ENCODE measurements at places on chromosomes 6 and 20.

GRCh38 chr6:75863001-75863400 lies 114.0 kb downstream of the MYO6 start:
- DNase-seq, result no peak

- no peak for DNase-seq
Measured at GRCh38 chr6:142381181-142381580, 79.4 kb downstream of the ADGRG6 start.

- DNase-seq, result no peak
Measured at GRCh38 chr6:36927691-36928546, 26.6 kb upstream of the PI16 start.

DNA sequence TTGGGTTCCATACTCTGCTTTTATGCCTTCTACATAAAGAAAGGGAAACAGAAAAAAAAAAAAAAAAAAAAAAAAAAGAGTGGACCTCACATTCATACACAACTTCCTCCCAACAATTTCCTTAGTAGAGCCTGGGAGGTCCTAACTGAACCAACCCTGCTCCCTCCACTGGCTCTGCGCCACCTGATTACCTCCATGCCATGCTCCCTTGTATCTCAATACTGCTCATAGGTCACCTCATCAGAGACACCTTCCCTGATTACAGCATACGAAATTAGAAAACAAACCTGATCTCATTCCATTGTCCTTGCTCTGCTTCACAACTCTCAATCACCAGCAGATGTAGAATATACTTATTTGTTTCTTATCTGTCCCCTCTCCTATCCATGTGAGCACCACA lies 134.2 kb upstream of the EYA4 start:
- no peak for DNase-seq
